ENCODE measurements at places on chromosomes 5 and 9.

DNA sequence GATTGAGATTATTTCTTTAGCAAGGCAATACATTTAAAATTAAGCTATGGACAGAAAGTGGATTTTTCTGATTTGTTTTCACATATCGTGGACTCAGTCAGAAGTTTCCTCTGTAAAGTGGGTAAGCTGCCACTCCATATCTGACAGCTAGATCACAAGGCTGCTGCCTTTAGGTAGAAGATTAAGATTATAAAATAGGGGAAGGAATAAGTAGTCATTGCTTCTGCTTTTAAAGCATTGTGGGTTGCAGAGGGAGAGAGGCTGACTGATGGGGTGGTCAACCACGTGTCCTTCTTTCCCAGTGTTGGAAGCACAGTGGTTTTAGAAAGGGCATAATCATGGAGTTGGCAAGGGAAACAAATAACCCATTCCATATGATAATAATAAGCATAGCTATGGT, 74.3 kb upstream of the MOCS2 start:
- no peak for DNase-seq

- no peak for DNase-seq
Observed at GRCh38 chr5:72007336-72008111, 99.8 kb upstream of the MAP1B start.

DNA sequence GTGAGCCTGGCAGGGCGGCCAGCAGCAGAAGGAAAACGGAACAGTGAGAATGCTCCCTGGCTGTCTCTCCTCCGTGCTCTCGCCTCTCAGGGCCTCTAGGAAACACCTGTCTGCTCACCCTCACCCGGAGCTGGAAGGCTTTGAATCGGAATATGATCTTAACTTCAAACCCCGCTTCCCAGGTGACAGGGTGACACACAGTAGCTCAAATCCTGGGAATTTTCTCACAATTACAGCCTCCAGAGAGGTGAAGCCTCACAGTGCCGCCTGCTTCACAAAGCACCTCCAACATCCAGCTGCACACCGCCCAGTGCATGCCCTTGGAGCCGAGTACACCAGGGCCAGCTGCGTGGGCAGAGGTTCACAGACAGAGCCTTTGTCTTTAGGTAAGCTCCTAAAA, 12.5 kb downstream of the SEC16A start:
- no peak for DNase-seq

DNA sequence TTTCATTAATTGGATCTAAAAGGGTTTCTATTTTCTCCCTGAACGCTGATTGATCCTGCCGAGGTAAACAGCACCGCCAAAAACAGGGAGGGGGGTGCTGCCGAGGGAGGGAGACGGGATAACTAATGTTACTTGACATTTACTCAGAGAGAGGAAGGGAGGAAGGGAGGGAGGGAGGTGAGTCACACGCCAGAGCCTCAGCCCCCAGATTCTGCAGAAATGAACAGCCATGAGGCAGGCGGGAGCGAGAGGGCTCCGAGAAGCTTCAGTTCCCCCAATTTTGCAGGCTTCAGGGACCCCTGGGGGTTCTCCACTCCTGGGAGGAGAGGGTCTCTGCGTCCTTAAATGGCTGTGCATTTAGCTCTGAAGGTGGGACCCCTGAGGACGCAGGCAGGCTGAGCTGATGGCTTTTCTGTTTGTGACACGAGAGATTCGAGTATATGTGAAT, 59.1 kb upstream of the IER5L start:
- DNase-seq, result no peak

DNA sequence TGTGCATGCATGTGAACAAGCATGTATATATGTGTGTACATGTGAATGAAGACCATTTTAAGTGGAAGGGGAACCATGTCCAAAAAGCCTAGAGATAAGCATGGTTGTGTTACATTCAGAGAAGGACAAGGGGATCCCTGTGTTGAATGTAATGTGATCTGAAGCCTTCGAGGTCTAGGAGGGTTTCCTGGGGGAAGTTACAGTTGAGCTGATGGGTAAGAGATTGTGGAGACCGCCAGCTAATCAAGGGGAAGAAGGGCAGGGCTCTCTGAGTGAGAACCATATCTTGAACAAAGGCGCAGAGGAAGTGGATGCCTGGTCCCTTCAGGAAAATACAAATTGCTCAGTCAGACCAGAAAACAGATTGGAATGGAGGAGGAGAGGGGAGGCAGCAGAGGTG, 45.5 kb upstream of the TNFSF15 start:
- no peak for DNase-seq

GRCh38 chr5:171447226-171447625, 27.8 kb downstream of the FGF18 start:
- no peak for DNase-seq

DNA sequence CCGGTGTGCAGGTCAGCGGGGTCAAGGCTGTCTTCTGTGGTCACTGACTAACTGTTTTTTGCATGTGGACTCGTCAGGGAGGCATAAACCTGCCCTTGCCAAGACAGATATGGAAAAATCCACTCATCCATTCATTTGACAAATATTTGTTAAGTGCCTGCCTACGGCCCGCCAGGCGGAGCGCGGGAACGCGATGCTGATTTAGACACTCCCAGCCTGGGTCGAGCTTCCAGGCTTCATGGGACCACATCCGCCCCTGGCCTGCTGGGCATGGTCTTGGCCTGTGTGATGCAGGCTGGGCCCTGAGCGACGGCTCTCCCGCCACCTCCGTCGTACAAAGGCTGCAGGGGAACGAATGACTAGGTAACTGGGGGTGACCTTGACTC, 18.1 kb downstream of the MYMK start:
- DNase-seq, result peak; percentile 42

DNA sequence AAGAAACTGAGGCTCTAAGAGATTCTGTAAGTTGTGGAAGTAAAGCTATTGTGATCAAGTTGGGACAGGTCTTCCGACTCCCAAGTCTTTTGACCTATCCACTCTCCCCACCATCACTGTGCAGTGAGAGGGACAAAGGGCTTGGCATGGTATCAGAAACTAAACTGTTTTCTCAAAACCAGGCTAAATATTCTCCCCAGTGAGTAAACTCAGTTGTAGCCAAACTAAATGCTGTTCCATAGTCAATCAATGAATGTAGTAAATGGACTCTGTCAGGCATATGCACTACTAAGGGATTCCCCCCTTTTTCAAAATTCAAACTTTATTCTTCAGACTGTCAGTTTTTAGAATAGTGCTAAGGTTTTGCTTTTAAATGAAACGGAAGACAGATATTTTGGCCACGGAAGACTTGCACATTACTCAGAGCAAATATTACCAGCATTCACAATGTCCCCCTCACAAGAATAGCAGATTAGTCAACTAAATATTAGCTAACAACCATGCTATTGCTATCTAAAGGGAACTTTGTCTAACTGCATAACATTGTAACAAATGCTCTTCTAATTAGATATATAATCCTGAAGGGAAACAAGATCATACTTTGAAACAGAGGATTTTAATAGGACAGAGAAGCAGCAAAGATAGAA, 7.1 kb downstream of the PRKAA1 start:
- no peak for DNase-seq

GRCh38 chr5:180959661-180960060, 29.0 kb upstream of the BTNL3 start:
- DNase-seq, result no peak

- DNase-seq, result peak; percentile 12
Observed at GRCh38 chr9:35981699-35982098, 23.7 kb upstream of the OR2S2 start.

DNA sequence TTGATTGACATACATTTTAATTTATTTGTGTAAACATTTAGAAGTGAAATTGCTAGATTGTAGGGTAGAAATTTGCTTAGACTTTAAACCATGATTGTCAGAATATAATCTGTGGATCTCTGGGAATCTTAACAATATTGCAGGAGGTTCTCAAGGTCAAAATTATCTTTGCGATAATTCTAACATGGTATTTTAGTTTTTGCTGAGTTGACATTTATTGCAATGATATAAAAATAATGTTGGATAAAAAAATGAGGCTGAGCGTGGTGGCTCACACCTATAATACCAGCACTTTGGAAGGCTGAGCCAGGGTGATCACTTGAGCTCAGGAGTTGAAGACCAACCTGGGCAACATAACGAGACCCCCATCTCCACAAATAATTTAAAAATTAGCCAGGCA, 70.3 kb upstream of the SGCD start:
- no peak for DNase-seq
